CD4-positive, alpha-beta T cell treated with Interleukin-12 subunit alpha and Interleukin-12 subunit beta, for 1 hour (primary cell): ENCODE measurements at places on chromosomes 11 and 22.

DNA sequence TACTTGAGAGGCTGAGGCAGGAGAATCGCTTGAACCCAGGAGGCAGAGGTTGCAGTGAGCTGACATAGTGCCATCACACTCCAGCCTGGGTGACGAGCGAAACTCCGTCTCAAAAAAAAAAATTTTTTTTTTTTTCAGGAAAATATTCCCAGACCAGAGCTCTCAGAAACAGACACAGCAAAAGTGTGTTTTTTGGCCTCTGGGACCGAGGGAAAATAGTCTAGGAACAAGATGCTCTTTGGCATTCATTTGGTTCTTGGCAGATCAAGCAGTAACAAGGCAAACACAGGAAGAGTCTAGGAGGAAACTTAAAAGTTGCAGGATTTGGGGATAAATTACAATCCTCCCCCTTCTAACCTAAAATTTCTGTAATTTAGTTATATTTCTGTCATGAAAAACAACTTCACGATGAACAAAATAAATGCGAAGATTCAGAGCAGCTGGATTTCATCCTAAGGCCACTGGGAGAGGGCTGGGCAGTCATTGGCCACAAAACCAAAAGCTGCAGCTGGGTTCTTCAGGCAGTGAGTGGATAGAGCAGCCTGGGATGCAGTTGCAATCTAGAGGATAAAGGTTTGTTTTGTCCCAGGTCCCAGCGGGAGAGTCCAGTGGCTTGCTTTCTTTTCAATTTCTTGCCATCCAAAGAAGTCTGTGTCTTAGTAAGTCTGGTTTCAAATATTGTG, 19.7 kb downstream of the ATG16L2 start:
- DNase-seq = no peak

DNA sequence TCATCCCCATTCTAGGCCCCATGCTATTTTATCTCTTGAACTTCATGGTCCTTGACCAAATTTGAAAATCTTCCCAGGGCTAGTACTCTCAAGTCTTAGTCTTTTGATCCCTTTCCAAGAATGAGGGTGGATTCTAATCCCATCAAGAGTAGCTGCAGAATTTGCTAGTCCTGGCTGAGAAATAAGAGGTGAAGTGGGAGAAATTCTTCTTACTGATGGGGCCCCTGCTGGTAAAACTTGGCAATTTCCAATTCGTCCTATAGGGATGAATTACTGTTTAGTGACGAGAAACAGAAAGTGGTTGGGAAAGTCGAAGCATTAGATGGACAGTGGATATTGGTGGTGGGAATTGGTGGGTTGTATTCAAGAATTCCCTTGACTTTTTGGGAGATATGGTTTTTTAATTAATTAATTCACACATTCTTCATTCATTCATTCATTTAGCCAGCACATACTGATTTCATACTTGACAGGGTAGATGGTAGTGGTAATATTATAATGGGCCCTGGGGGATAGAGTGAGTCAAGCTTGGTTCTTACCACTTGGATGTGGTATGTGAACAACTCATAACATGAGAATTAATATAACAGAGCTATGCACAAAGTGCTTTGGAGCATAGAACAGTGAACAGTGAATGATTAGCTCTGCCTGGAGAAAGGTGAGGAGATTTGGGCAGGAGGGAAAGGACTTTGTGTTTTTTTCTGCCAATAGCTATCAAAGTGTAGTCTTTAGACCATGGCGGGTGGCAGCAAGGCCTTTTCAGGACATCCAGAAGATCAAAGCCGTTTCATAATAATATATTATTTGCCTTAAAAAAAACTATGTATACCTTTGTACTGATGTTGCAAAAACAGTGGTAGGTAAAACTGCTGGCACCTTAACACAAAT, 103.8 kb downstream of the STIM1 start:
- DNase-seq = no peak

- no peak for DNase-seq
Measured at GRCh38 chr11:132078264-132079076, 708.1 kb downstream of the NTM start.

GRCh38 chr11:87320123-87320522, 282.4 kb downstream of the TMEM135 start:
- DNase-seq = no peak

DNA sequence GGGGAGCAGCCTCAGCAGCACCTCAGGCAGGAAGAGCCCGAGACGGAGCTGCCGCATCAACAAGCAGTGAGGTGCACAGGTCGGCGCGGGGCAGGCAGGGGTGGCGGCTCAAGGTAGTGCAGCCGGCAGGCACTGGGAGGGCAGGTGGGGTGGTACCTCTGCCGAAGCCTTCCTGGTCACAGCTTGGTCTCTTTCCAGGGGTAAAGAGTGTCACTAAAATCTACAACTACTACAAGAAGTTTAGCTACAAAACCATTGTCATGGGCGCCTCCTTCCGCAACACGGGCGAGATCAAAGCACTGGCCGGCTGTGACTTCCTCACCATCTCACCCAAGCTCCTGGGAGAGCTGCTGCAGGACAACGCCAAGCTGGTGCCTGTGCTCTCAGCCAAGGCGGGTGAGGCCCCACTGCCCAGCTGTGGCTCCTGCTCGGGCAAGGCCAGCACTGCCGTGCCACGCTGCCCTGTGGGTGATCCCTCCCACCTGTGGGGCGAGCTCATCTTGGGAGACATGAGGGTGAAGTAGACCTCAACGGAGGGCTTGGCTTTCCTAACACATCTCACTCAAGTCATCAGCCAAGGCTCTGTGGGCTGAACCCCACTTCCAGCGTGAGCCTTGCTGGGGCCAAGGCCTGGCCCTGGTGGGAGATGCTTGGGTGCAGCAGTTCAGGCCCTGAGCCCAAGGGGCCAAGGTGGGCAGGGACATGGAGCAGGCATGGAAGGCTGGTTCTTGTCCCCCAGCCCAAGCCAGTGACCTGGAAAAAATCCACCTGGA, 13.6 kb downstream of the GATD1 start:
- no peak for DNase-seq

- DNase-seq = no peak
Measured at GRCh38 chr11:59706518-59707285, 6.9 kb downstream of the OR10V1 start.

- no peak for DNase-seq
Measured at GRCh38 chr11:104907521-104908185, 9.4 kb upstream of the CASP12 start.

- DNase-seq = no peak
Measured at GRCh38 chr11:111766834-111767142, 599 bp upstream of the PPP2R1B start.

DNA sequence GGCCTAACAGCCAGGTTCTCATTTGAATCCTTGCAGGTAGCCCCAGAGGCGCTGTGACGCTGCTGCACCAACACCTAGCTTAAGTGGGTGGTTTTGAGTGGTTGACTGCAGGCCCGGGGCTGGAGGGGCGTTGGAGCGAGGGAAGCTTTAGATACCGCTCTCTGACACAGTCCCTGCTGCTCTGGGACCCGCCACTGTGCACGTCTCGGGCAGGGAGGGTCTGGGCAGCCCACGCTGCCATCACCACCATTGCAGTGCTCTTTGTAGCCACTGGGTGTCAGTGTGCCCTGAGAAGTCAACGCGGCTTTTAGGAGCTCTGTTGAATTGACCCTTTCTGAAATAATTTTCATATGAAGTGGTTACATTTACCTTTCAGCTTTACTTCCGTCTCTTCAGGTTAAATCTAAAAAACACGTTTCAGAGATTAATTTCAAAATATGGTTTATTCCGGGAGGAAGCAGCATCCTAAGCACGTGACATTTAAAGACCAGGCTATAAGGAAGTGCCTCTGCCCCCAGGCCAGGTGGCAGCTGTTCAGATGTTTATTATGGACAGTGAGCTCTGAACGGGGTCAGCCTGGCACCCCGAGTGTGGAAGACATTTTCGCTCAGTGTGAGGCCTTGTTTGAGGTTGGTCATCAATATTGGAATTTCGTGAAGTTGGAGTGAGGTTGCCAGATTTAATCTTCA, 30.9 kb upstream of the PARVB start:
- peak; percentile 73 for DNase-seq

- no peak for DNase-seq
Measured at GRCh38 chr11:125128450-125128849, 17.0 kb upstream of the TMEM218 start.

DNA sequence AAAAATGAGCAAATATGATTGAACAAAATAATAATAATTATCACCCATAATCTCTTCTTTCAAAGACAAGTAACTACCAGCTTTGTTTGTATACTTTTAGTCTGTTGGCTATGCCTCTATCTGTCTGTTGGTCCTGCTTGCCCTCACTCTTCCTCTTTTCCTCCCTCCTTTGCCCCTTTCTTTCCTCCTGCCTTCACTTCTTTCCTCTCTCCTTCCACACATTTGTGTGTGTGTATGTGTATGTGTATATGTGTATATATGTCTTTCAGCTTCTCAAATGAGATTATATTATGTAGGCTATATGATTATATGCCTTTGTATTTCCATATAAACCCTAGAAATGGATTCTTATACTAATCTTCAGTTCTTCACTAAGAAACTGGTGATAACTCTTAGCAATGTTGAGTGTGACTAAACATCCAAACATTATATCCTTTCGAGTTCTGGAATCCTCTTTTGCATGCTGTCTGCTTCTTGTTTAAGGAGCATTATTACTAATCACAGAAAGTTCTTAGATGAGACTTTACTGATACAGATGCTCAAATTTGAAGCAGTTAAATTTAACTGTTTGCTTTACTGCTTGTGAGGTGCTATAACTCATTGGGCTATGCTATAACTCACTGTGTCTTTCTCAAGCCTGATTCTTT, 219.1 kb downstream of the TMEM135 start:
- DNase-seq = no peak

DNA sequence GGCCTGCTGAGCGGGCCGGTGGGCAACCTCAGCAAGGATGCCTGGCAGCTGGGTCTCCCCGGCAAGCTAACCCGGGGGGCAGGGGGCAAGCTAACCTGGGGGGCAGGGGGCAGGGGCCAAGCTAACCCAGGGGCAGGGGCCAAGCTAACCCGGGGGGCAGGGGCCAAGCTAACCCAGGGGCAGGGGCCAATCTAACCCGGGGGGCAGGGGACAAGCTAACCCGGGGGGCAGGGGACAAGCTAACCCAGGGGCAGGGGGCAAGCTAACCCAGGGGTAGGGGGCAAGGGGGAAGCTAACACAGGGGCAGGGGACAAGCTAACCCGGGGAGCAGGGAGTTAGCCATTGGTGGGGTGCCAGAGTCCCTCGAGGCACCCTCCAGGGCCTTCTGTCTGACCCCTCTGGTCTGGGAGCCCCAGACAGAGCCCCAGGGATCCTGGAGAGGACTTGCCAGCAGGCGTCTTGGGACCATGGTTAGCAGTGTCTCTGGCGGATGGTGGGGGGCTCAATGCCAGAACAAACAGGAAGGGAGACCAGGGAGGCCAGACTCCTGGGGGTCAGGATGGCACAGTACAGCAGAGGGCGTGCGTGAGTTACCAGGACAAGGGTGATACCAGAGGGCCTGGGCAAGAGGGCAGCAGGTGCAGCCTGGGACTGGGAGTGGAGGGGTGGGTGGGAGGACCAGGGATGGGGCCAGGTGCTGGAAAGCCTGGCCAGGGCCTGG, 16.1 kb downstream of the IGF2 start:
- no peak for DNase-seq

- DNase-seq = no peak
Measured at GRCh38 chr11:19451609-19452008, 210.9 kb upstream of the E2F8 start.

DNA sequence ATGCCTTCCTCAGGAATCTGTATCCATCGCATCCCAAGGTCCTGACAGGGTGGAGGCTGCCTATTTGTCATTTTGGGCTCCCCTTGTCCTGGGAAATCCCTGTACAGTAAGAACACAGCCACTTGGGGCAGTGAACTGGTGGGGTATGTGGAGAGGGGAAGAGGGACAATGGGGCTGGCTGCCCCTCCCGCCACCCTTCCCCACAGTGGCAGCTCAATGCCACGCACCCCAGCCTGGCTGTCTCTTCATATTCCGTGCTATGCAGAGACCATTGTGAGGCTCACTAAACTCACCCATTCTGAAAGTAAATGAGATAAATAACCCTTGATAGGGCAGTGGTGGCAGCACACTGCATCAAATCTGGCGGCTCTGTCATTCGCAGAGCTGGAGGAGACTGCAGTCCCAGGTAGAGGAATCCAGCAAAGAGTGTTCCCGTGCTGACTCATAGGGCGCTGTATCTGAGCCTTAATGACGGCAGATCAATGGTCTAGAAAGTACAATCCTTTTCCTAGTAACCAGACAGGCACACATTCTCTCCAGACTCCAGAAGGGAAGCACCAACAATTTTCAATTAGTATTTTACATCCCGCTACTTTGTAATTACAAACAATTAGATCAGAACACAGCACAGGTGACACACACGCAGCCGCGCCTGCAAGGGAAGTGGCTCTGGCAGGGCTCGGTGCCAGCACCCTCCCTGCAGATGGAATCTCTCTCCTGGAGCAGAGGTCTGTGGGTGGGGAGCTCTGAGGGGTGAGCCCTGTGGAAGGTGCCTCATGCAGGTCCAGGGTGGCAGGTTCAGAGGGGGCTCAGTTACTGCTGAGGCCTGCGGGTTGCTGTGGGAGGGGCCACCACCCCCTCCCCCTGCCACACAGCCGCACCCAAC, 167.9 kb upstream of the B3GAT1 start:
- no peak for DNase-seq

DNA sequence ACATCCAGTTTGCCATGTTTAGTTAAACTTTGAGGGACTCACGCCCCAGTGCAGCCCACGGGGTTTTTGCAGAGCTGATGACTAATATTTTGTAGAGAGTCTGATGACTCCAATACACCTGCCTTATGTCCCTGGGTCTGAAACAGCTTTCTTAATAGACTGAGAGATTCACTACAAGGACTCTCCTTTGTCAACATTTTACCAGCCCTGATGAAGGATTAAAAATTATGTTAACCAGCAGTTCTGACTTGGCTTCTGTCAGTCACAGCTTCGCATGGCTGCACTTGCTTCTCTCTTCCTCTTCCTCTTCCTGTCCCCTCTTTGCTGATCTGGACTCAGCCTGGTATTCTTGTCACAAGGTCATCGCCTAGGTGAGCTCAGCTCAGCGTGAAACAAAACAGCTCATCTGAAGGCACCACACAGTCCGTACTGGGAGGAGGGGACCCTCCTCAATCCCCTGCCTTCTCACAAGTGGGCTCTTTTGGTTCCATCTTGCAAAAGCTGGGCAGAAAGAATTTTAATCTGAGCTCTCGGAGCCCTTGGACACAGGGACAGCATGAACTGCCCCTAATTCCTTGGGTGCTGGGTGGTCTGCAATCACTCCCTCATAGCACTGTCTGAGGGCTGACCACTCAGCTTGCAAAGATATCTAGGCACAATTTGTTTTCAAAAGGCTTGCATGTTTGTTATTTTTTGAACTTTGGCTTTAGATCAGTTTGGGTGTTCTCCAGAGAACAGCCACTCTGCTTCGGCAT, 38.1 kb upstream of the POU2AF1 start:
- peak; percentile 19 for DNase-seq

GRCh38 chr22:23192133-23192532, 11.8 kb downstream of the BCR start:
- no peak for DNase-seq

- DNase-seq = no peak
Measured at GRCh38 chr11:132161403-132162078, 791.1 kb downstream of the NTM start.

GRCh38 chr11:44530413-44531115, 34.9 kb upstream of the CD82 start:
- DNase-seq = peak; percentile 19

- DNase-seq = no peak
Measured at GRCh38 chr11:43576803-43577521, 103.6 kb upstream of the HSD17B12 start.
